ENCODE measurements at places on chromosomes 3 and 15. TPM values are rescaled to one million over a fixed set of nuclear protein-coding genes. Genes with fewer than 3 reads are reported as not detected.

The CAMK2N2 gene
- polyA plus RNA-seq: not detected

The CLRN1 gene
- not detected for polyA plus RNA-seq

The NANOGP8 gene
- not detected for polyA plus RNA-seq

The DISP2 gene
- polyA plus RNA-seq: 0.16 TPM

The PEX5L gene
- 0.52 TPM for polyA plus RNA-seq

The SLC6A11 gene
- 0.31 TPM for polyA plus RNA-seq

GRCh38 chr15:72445426-72445825 lies 28.7 kb upstream of the ARIH1 start:
- no peak for DNase-seq

- DNase-seq: no peak
Measured at GRCh38 chr3:52069855-52070254, 13.5 kb upstream of the DUSP7 start.

- no peak for DNase-seq
Measured at GRCh38 chr15:57485869-57486268, 105.8 kb upstream of the MYZAP start.

DNA sequence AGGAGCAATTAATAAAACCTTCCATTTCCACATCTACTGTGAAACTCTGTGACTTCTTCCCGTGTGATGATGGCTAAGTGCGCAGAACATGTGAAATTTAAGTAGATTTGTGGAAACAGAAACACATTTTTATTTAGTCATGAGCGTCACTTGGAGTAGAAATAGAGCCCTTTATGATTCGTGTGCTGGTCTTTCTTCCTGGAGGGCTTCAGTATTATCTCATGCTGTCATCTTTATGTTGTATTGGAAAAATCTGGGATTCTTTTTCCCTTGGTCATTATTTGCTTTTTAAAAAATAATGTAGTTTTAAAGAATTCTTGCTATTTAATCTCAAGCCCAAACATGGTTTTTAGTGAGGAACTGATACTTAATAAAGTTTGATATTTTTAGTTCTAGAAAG lies 284.0 kb upstream of the CTDSPL start:
- DNase-seq: no peak

DNA sequence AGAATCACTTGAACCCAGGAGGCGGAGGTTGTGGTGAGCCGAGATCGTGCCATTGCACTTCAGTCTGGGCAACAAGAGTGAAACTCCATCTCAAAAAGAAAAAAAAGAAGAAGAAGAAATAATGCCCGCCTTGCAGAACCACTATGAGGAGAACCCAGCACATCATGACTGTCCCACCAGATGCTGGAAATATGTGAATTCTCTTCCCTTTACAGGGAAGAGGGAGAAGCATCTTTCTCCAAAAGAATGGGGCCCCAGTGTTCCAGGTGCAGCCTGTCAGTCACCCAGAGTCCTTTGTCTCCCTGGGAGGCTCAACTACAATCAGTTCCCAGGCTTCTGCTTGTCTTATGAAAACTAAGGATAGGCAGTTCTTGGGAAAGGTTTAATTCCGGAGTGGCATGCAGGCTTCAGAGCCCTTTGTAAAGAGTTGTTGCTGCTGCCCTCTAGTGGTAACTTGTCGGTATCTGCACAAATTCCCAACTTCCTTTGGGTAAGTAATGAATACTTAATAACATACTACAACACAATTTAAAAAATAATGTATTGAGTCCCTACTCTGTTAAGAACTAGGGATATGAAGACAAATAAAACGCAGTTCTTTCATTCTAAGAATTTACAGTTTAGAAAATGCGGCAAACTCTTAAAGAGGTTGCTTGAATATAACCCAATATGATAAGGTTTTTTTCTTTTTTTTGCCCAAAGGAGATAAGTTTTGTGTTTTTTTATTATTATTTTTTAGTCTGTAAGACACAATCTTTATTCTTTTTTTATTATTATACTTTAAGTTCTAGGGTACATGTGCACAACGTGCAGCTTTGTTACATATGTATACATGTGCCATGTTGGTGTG lies 18.6 kb upstream of the TICRR start:
- peak; percentile 73 for DNase-seq

DNA sequence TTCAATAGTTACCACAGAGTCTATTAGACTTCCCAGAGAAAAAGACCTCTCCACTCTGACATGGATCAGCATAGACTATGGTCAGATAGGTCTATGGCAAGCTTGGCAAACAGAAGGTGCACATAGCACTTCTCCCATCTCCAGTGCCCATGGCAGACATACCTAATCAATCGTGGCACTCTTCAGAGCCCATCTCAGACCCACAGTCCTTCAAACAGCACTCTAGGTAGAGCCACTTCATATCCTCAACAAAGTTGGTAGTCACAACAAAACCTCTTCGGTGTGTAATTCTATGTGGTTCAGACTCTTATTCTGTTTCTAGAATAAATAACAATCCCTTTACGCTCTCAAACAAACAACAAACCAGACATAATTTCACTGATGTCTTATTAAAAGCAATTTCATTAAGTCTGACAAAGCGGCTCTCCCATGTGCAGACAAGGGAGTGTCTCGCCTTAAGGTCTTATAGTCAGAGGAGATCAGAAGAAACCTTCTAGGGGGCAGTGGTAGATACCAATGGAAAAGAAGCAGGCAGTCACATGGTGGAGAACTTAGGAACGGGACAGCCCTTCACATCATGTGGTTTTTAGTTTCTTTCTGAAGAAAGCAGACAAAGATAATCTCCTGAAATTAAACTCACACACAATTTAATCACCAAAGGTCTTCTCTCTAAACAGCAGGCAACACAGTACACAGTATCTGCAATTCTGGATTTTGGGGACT lies 483.4 kb downstream of the FOXP1 start:
- no peak for DNase-seq

- peak; percentile 31 for DNase-seq
Measured at GRCh38 chr3:52934630-52935530, 37.5 kb upstream of the STIMATE start.

- no peak for DNase-seq
Measured at GRCh38 chr3:149662240-149662887, 4.5 kb upstream of the WWTR1 start.

- DNase-seq: no peak
Measured at GRCh38 chr3:50592568-50592967, 19.0 kb downstream of the CISH start.

DNA sequence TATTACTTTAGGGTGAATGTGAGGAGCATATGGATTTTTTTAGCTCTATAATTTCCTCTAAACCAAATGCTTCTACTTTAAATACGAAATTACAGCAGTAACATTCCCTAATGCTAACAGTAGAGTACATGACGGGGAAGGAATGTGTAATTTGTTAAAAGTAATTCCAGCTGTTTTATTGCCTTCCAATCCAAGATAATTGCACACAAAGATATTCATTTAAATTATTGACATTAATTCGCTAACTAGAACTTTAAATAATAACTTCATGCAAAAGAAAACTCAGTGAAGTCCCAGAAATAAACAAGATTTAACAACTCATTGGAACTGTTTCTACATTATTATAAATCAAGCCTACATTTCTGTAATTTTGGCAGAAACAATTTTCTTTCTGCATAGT lies 261.4 kb upstream of the CFAP20DC start:
- no peak for DNase-seq
